ENCODE measurements at places on chromosomes 7 and 10. TPM values are rescaled to one million over a fixed set of nuclear protein-coding genes. Genes with fewer than 3 reads are reported as not detected.

Gene MCM10
- 1.5 TPM for total RNA-seq

- no peak overlapping the region for H3K4me3 ChIP-seq
- H3K4me1 ChIP-seq: peaks cover 9% of the 10 kb centered on the region
- H3K27ac ChIP-seq: no peak overlapping the region
- H3K27me3 ChIP-seq: no peaks in the 10 kb centered on the region
Observed at GRCh38 chr10:28807760-28808613, 130.7 kb downstream of the BAMBI start.

DNA sequence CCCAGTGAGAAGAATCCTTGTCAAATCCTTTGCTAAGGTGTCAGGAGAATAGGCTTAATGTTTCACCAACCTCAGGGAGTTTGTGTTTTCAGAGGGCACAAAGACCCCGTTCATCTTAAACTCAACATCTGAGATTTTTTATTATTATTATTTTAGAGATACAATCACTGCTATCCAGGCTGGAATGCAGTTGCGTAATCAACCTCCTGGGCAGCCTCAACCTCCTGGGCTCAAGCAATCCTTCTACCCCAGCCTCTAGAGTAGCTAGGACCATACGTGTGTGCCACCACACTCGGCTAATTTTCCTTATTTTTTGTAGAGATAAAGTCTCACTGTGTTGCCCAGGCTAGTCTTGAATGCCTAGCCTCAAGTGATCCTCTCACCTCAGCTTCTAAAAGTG lies 599.2 kb downstream of the KCNMA1 start:
- H3K27ac ChIP-seq: no peak overlapping the region
- H3K4me3 ChIP-seq: no peak overlapping the region
- H3K27me3 ChIP-seq: no peaks in the 10 kb centered on the region
- no peaks in the 10 kb centered on the region for H3K36me3 ChIP-seq
- DNase-seq: no peak

- H3K4me3 ChIP-seq: no peak overlapping the region
- no peaks in the 10 kb centered on the region for H3K27me3 ChIP-seq
- no peak overlapping the region for H3K27ac ChIP-seq
- no peak for DNase-seq
Observed at GRCh38 chr7:131371411-131371810, 43.7 kb downstream of the MKLN1 start.

GRCh38 chr7:87420173-87420572 lies 55.3 kb downstream of the ABCB4 start:
- no peak overlapping the region for H3K4me3 ChIP-seq
- no peaks in the 10 kb centered on the region for H3K36me3 ChIP-seq
- no peak overlapping the region for H3K27ac ChIP-seq
- no peaks in the 10 kb centered on the region for H3K4me1 ChIP-seq

Gene RPEL1
- not detected for total RNA-seq

DNA sequence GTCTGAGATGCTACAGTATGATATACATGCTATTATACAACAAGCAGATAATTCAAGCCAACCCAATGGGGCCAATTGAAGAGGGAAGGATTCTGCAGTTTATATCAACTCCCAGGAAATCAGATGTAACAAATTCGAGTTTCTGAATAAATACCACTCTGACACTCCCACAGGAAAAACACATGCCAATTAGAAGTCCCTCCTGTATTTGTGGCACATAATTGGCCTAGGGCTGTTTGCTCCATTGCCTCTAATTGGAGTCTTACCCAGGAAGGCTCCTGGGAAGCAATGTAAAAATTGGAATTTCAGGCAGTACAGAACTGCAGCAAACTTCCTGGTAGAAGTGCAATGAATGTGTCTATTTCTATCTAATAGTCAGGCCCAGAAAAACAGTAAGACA lies 4.7 kb downstream of the PPA1 start:
- H3K27ac ChIP-seq: no peak overlapping the region
- no peak for DNase-seq
- H3K4me1 ChIP-seq: peaks cover 13% of the 10 kb centered on the region
- H3K36me3 ChIP-seq: peaks cover 11% of the 10 kb centered on the region
- H3K4me3 ChIP-seq: no peak overlapping the region

GRCh38 chr10:88312855-88313254 lies 270.3 kb downstream of the RNLS start:
- H3K36me3 ChIP-seq: no peaks in the 10 kb centered on the region
- DNase-seq: no peak
- H3K27ac ChIP-seq: no peak overlapping the region
- H3K27me3 ChIP-seq: no peaks in the 10 kb centered on the region

DNA sequence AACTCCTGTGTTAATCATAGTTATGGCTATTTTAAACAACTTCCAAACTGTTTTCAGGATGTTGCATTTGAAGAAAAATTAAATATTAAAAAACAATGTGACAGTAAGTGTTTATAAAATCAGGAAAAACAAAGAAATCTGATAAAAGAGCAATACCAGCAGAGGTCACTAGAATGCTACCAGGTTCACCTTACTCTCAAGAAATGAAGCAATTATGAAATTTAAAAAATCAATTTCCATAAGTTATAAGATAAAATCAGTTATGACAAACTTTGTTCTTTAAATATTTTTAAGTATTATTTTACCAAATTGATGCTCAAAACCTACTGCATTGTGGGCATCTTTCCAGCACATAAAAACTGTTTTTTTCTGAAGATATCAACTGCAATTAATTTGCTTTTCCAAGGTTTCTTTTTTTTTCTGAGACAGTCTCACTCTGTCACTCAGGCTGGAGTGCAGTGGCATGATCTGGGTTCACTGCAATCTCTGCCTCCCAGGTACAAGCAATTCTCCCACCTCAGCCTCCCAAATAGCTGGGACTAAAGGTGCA lies 50.7 kb upstream of the RHEB start:
- no peak overlapping the region for H3K27ac ChIP-seq
- no peak for DNase-seq
- H3K4me1 ChIP-seq: peaks cover 7% of the 10 kb centered on the region
- peaks cover 13% of the 10 kb centered on the region for H3K36me3 ChIP-seq
- H3K4me3 ChIP-seq: no peak overlapping the region

GRCh38 chr10:110747609-110748464 lies 103.7 kb downstream of the RBM20 start:
- no peak overlapping the region for H3K4me3 ChIP-seq
- H3K36me3 ChIP-seq: no peaks in the 10 kb centered on the region
- peak; percentile 57 for DNase-seq
- H3K27ac ChIP-seq: no peak overlapping the region

DNA sequence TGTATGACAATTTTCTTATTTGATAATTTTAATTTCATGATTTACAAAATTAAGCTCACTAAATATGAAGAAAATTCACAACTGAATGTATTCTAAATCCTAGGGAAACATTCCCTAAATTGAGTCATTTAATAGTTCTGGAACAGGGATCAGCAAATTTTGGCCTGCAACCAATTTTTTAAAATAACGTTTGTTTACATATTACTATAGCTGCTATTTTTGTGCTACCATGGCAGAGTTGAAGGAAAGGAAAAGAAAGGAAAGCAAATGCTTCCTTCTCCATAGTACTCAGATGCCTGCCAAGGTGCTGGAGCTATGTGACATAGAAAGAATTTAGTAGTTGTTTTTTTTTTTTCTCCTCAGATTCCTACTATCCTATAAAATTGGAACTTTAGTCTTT lies 1307.7 kb upstream of the LRRTM3 start:
- no peaks in the 10 kb centered on the region for H3K4me1 ChIP-seq
- H3K36me3 ChIP-seq: no peaks in the 10 kb centered on the region
- no peak overlapping the region for H3K27ac ChIP-seq
- no peaks in the 10 kb centered on the region for H3K27me3 ChIP-seq

Gene SP8
- 0.70 TPM for total RNA-seq

GRCh38 chr10:100623521-100624230 lies 87.9 kb downstream of the HIF1AN start:
- peaks cover 58% of the 10 kb centered on the region for H3K27me3 ChIP-seq
- H3K27ac ChIP-seq: no peak overlapping the region
- H3K36me3 ChIP-seq: no peaks in the 10 kb centered on the region
- no peak for DNase-seq
- no peak overlapping the region for H3K4me3 ChIP-seq

GRCh38 chr10:88642963-88643362 lies 21.3 kb upstream of the LIPF start:
- DNase-seq: peak; percentile 44
- H3K27me3 ChIP-seq: no peaks in the 10 kb centered on the region
- no peak overlapping the region for H3K4me3 ChIP-seq

Gene TMEM225B
- 0.43 TPM for total RNA-seq

DNA sequence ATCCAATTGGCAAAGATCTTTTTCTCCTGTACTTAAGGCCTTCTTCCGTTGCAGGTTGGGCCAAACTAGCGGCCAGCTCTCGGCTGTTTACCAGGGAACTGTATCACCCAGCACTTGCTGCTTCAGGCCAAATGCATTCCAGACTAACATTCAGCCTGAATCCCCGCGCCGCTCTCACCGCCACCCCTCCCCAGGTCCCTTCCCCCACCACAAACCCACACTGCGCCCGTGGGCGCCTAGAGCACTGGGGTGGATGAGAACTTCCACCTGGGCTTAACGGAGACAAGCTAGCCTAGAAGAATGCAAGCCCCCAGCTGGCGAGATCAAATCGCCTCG lies 676 bp downstream of the TCAF1 start:
- H3K4me1 ChIP-seq: peaks cover 18% of the 10 kb centered on the region
- DNase-seq: peak; percentile 60
- H3K27ac ChIP-seq: peak overlapping the region; percentile 93
- peak overlapping the region; percentile 87 for H3K4me3 ChIP-seq
- no peaks in the 10 kb centered on the region for H3K27me3 ChIP-seq
- H3K36me3 ChIP-seq: no peaks in the 10 kb centered on the region

Gene FFAR4
- total RNA-seq: not detected

DNA sequence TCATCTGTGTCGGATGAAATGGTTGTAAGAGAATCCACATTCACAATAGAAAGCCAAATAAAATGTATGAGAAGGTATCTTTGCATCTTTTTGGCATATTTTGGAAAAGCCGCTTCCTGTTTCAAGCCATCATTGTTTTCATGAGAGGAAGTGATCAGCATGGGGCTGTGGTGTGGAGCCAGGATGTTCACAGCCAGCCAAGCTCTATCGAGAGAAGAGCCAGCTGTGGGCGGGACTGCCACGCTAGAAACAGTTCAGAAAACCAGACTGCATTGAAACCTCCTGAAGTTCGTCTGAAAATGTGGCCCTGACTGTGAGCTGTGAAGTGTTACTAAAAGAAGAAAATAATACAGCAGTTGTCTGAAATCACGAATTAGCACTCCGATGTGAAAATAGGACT lies 21.2 kb upstream of the NPS start:
- H3K36me3 ChIP-seq: no peaks in the 10 kb centered on the region
- H3K27ac ChIP-seq: no peak overlapping the region
- no peaks in the 10 kb centered on the region for H3K4me1 ChIP-seq
- H3K27me3 ChIP-seq: no peaks in the 10 kb centered on the region
- no peak for DNase-seq
- no peak overlapping the region for H3K4me3 ChIP-seq

DNA sequence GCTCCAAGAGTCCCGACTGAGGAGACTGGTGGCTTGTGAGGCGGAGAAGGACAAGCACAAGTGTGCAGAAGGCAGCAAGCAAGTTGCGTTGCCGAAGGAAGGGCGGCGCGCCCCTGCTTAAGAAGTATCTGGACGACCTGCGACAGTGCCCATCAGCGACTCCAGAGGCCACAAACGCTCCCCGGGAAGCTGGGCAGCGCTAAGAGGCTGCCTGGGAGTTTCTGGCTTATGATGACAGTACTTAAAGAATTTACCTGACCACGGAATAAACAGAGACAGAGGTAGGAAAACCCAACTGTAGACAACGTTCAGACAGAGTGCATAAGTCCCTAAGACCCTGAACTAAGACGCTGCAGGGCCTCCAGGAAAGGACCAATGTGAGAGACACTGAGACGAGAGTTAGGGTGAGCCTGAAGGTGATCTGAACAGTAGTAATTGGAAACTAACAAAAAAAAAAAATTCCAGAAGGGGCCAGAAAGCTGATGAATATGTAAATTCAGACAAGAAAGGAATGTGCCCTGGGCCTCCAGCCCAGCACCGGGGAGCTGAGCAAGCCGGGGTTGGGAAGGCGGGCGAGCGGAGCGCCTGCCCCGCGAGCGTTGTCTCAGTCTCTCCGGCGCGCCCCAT lies 1.0 kb downstream of the OSBPL3 start:
- H3K27ac ChIP-seq: peak overlapping the region; percentile 75
- peak; percentile 60 for DNase-seq
- peaks cover 32% of the 10 kb centered on the region for H3K4me1 ChIP-seq
- H3K27me3 ChIP-seq: no peaks in the 10 kb centered on the region

GRCh38 chr7:105652359-105652993 lies 71.2 kb upstream of the EFCAB10 start:
- no peak overlapping the region for H3K27ac ChIP-seq
- DNase-seq: peak; percentile 30
- no peaks in the 10 kb centered on the region for H3K36me3 ChIP-seq
- no peak overlapping the region for H3K4me3 ChIP-seq

DNA sequence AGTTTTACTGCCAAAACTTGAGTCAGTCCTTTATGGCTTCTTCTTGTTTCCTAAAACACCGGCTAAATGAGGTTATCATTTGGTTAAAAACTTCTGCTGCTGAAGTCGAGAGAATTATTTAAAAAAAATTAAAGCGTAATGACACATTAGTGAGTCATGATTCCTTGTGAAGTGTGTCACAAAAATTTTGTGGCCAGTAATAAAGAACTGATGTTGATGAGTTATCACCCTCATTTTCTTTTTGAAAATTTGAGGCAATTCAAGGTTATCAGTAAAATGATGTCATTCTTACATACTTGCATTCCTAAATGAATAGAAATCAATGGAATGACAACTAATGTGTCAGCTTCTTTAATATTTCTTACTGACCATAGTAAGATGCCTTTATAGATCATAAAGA lies 427.4 kb downstream of the SORCS3 start:
- DNase-seq: peak; percentile 78
- peaks cover 5% of the 10 kb centered on the region for H3K4me1 ChIP-seq
- H3K4me3 ChIP-seq: no peak overlapping the region
- no peaks in the 10 kb centered on the region for H3K36me3 ChIP-seq
- peak overlapping the region; percentile 39 for H3K27ac ChIP-seq

GRCh38 chr10:94005050-94005449 lies 11.3 kb downstream of the PLCE1 start:
- no peak overlapping the region for H3K27ac ChIP-seq
- peaks cover 23% of the 10 kb centered on the region for H3K4me1 ChIP-seq
- no peaks in the 10 kb centered on the region for H3K27me3 ChIP-seq
- peak; percentile 75 for DNase-seq

DNA sequence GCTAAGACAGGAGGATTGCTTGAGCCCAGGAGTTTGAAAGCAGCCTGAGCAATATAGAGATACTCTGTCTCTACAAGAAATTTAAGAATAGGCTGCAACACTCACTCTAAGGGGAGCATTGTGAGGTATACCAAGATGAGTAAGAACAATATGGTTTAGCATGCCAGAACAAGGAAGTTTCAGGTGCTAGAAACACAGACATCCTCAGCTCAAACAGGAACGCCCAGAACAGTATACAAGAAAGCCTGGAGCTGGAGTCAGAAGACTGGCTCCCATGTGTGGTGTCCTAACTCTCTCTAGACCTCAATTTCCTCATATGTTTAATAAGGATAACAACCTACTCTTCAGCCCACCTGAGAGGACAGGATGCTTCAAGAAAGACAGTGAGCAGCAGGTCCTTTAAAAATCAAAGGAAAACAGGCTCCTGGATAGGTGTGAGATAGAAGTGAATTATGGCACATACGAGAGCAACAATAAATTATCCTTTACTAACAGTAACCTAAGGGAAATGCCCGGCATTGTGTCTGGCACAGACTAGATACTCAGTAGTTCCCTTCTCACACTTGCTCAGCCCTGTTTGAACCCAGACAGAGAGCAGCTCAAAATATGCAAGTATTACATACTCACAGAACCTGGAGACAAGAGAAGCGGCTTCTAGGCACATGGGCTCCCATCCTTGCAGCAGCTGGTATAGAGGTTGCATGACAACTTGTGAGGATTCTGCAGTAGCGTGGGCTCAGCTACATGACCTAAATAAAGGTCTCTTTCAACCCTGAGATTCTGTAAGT lies 45.4 kb downstream of the KAT6B start:
- H3K4me3 ChIP-seq: no peak overlapping the region
- no peak for DNase-seq
- H3K27ac ChIP-seq: no peak overlapping the region
- H3K4me1 ChIP-seq: no peaks in the 10 kb centered on the region
